HS-5 (cell line): ENCODE measurements at places on chromosomes 5 and 9.

DNA sequence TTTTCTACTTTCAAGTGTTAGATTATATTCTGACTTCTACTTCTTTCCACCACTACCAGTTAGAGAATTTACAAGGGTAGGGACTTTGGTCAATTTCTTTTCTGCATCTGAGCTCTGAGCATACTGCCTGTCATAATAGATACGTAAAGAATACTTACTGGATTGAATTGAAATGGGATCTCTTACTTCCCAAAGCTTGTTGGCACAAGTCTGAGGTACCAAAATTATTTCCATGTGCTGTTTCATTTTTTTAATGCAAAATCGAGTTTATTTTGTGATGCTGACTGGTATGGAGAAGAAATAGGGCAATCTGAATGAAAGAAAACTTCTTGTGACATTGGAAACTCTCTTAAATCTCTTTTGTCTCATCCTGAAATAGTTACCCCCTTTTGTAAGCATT is 428.9 kb downstream of the SPATA31D1 start:
- no peak for DNase-seq

GRCh38 chr9:73183917-73184861 is 32.5 kb downstream of the ANXA1 start:
- no peak for DNase-seq

DNA sequence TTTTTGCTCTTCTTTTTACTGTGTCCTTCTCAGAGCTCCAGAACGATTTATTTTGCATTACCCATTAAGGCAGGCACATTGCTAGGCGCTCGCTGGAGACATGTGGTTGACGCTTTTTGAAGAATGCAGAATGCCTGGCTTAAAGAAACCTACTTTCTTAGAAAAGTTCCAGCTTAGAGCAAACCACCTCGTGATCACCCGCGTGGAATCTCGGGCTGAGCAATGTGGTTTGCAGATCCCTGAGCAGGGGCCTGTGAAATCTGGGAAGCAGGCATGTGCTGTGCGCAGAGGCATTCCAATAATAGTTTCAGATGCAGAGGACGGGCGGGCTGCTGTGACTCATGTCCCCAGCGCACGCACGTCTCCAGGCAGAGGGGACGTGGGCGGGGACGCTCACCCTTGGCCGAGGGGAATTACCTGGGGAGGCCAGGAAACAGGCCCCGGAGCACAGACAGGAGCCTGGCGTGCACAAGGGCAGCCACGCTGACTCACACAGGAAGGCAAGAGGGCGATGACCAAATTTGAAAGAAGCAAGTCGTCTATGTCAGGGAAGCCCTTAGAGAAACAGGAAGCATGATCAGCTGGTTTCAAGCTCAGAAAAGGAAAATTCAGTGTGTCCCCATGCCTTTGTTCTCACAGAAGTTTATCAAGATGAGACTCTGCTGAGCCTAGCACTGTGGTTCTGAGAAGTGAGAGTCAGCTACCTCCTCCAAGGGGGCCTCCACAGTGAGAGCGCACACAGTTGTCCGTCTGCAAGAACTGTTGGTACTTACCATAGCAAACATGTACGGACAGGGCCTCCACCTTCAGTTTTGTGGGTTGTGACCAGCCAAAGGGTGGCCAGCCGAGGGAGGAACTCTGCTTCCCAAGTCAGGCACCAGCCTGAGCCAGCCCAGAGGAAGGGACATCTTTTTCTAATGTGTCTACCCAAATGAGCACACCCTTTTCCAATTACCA is 218.6 kb downstream of the PIK3R1 start:
- peak; percentile 85 for DNase-seq

- DNase-seq: no peak
Observed at GRCh38 chr9:109274884-109275730, 45.8 kb downstream of the EPB41L4B start.

DNA sequence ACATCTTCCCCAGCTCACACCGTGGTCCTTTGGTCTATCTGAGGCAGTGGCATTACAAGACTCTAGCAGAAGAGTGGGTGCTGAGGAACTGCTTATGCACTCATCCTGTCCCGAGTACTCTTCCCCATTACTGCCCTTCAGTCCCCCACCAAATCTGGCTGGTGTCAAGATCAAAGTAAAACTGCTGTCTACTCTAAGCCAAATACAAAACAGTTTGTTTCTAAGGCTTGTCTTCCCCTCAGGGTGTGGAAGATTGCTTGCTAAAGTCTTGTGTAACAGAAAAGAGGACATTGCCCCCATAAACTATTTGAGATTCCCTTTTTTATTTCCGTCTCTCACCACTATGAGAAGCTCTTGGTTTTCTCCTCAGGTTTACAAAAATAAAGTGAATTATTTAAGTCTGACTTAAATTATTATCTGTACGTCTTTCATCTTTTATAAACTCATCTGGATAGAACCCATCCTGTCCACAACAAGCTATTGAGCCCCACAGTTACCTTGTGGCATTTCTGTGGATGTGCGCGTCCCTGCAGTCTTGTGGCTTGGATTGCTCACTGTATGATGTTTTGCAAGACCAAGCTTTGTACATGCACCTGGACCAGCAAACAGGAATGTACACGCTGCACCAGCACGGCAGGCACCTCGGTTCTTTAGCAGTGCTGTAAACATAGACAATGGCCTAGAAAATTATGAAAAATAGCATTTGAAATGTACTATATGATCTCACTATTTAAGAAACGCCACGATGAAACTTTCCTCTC is 61.0 kb downstream of the CYSTM1 start:
- DNase-seq: no peak

DNA sequence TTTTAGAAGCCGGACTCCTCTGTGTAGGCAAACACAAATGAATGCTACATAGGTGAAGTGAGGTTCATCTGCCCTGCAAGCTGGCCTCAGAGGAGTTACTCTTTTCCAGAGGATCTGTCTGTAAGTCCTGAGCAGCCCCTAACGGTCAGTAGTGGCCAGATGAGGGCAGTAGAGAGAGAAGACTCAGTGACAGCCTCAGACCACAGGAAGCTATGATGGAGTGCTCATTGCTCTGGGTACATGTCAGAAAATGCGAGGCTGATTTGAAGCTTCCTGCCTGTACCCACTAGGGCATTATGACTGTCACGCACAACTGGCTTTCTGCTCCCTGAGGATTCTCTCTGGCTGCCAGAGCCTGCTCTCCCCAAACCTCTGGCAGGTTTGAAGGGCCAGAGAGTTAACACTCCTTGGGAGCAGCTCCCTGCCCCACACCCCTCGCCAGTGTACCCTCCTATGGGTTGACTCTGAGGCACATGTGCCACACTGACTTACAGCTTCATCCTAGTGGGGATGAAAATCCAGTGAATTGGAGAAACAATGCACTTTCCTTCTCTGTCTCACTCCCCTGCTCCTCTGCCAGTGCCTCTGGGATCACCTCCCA is 141.5 kb downstream of the GABRG2 start:
- DNase-seq: no peak

DNA sequence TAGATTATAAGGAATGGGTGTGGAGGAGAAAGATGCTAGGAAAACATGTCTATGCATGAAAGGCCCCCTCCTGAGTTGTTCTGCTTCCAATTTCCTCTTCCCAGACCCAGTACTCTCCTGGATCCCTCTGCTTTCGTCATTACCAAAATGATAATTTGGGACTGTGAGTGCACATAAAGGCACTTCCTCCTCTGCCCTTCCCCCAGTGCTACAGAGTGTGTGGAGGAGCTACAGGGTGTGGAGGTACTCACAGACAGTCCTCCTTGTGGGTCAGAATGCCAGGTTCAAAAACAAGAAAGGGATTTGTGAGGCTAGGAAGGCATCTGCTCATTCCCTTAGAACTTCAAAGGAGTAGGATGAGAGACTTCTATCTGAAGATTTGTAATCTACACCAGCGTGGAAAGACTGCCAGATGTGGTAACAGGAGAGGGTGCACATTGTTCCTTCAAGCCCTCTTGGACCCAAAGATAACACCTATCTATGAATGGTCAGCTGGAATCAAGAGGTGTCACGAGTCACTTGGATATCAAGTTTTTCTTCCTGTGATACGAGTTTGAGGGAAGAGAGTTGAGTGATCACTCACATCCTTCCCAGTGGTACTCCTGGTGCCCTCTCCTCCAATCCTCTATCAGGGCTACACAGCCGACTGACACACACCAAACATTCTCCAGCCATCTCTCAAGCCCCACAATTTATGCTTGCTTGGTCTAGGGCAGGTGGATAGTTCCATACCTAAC is 201.1 kb downstream of the EPB41L4A start:
- DNase-seq: no peak

DNA sequence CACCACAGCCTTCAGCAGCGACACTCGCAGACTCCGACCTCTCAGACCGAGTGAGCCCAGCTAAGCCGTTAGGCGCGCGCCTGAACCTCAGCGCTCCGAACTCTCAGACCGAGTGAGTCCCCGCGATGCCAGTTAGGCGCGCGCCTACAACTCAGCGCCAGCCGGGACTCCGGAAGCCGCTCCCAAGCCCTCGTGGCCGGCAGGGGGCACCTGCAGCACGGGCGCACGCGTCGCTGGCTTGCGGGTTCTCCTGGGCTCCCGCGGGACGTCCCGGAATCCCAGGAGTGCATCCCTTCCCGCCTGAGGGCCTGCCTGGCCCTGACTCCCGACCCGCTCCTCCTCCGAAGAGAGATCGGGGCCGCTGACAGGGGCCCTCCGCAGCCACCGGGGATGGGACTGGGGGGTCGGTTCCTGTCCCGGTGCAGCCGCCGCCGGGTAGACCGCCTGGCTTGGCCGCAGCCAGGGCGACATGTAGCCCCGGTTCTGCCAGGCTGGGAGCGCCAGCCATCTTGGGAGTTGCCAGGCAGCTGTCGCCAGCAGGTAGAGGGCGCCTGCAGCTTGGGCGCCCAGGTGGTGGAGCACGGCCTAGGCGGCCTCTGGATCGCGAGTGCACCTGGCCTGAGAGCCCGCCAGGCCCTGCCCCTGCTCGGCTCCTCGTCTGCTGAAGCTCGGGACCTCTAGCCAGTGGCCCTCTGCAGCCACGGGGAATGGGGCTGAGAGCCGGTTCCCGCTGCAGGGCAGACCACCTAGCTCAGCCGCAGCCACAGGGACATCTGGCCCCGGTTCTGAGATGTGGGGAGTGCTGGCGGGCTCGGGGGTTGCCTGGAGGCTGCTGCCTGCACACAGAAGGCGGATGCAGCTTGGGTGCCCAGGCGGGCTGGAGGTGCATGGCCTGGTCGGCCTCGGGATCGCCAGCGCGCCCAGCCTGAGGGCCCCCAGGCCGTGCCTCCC is at the start of gene ANKRD18A:
TSS of gene ANKRD18A (minus strand) at position 114 of the 951 bp plus-strand sequence. CDS start 311 bp downstream, outside the sequence.
- DNase-seq: peak; percentile 47

- no peak for DNase-seq
Observed at GRCh38 chr9:68914751-68915150, 99.2 kb downstream of the PRKACG start.

DNA sequence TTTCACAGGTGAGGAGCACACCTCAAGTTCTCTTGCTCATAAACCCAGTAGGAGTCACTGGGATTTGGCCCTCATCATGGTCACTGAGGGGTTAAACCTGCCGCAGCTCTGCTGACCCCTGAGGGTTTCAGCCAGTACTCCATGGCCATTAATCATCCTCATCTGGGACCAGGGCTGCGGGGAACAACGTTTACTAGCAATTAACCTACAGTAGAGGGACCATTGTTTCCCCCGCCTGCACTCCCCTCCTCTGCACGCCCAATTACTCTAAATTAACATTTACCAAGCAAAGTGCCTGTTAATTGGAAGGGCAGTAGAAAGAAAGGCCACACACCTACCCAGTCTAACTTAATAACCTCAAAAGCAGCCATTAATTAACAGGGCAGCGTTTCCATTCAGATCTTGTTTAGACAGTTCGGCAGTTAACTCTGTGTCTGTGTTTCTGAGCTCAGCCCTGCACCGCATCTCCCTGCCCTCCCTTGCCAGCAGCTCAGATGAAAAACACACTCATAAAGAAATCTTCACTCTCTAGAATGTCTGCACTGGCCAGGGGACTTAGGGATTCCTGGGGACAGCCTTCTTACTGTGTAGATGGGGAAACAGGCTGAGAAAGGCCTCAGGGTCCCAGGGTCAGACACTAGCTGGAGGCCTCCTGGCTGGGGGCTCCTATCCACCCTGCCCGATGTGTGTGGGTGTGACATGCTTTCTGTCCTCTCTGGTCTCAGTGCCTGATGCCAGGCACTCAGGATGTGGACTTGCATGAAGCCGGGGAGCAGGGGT is 51.6 kb downstream of the ALG2 start:
- no peak for DNase-seq

DNA sequence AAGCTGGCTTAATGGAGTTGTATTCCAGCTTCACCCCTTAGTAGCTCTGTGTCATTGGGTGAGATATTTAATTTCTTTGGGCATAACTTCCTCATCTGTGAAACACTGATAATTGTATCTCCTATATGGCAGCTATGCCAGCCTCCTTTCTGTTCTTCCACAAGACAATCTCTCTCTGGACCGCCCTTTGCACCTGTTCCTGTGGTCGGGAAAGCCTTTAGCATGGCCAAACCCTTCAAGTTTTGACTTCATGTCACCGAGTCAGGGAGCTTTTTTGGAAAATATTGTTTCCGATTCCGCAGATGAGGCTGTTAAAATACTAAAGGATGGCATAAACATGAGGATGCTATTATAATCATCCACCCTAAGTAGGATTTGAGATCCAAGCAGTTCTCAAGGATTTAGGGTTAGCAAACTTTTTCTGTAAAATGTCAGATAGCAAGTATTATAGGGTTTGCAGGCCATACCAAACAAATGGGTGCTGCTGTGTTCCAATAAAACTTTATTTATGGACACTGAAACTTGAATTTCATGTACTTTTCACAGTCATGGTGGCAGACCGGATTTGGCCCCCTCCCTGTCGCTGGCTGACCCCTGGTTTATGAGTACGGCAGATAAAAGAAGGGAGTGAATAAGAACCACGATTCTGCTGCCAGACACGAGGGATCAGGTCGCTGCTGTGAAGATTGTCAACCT is 695 bp upstream of the NDFIP1 start:
- no peak for DNase-seq
